Fibroblast of skin of left quadriceps (primary cell): ENCODE measurements at places on chromosomes 2 and 18.

- DNase-seq: no peak
These were observed 18.6 kb downstream of the ARL4C start for GRCh38 chr2:234478121-234478858.

DNA sequence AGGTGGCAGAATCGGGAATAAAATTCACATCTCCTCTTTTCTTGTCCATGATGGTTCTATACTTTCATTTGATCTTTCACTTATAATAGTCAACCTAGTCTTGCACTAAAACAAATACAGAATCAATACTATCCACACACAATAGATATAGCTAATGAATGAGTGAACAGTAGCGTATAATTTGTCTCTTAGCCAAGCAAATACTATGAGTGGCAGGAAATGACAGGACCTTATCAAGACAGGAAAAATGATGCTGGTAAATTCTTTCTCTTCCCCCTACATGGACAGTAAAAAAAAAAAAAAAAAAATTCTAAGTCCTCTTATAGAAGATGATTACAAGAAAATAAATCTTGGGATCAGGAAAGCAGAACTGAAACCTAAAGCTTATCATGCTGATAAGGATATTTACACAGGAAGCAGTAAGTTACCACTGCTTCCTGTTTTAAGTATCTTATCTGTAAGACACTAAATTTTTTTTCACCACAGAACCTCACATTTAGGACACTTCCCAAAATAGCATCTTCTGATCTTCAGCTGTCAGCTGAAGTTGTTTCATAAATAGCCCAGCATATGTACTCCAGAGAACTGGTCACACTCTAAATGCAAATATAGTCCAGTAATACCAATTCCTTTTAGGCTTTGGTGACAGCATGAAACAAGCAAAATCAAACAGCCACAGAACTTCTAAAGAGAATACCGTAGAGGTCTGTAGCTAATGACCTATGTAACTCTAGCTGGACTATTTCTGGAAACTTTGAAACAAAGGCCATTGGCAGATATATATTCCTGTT is 27.0 kb downstream of the IRS1 start:
- DNase-seq: no peak

GRCh38 chr2:70676301-70677035 is 91.5 kb downstream of the ADD2 start:
- no peak for DNase-seq

GRCh38 chr2:30122362-30122761 is 24.4 kb upstream of the YPEL5 start:
- no peak for DNase-seq

DNA sequence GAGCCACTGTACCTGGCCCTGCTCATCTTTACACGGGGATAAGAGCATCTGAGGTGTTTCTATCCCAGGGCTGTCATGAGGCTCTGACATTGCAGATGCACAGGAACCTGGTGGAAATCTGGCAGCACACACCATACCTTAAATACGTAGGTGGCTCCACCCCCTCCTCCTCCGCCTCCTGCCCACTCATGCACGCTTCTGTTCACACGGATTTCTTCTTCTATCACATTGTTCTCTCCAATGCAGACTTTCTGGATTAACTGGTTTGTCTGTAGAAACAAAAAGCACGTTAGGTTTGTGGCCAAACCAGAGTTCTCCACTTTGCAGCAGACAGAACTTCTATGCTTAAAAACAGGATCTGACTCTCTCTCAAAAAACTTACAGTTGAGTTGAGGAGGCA is 118.2 kb downstream of the CLIP4 start:
- no peak for DNase-seq

DNA sequence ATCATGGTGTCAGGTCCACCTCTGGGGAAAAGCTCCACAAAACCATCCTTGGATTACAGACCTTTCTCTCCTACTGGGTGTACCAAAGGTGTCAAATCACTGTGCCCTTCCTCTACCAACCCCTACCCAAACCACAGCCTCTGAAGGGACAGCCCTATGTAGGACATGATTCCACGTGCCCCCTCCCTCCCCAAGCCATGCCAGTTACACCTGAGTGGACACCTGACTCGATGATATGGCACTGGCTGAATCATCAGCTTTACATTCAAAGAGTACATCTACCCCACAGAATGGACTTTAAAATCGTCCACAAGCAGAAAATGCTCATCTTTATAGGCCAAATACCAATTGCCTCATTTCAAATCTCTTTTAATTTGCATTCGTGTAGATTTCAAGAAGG is 26.0 kb downstream of the TRABD2A start:
- no peak for DNase-seq

GRCh38 chr18:36688020-36688965 is 140.5 kb downstream of the TPGS2 start:
- peak; percentile 55 for DNase-seq
